Lung (tissue), 17 donors: ENCODE measurements at places on chromosomes 12 and 14.

DNA sequence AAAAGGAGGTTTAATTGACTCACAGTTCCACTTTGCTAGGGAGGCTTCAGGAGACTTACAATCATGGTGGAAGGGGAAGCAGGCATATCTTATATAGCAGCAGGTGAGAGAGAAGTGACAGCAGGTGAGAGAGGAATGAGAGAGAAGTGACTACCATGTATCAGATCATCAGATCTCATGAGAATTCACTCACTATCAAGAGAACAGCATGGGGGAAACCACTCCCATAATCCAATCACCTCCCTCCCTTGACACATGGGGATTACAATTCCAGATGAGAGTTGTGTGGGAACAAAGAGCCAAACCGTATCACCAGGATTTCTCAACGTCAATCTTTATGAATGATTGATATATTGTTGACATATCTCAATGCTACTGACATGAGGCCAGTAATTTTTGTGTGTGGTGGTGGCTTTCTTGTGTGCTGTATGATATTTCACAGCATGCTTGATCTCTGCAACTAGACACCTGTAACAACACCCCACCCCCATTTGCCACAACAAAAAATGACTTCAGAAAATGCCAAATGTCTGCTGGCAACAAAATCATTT is 1470.9 kb upstream of the SEL1L start:
- no peak for DNase-seq

DNA sequence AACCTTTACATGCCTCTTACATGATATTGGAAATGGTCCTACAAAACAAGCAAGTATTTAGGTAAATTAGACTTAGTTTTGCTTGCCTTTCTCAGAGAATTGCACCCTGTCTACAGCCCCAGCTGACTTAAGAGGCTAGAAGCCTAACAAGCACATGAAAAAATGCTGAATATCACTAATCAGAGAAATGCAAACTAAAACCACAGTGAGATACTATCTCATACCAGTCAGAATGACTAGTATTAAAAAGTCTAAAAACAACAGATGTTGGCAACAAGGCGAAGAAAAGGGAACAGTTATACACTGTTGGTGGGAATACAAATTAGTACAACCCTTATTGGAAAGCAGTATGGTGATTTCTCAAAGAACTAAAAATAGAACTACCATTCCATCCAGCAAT is 103.8 kb downstream of the EGLN3 start:
- no peak for DNase-seq

- no peak for DNase-seq
Measured at GRCh38 chr14:81509321-81509720, 24.3 kb downstream of the SEL1L start.

DNA sequence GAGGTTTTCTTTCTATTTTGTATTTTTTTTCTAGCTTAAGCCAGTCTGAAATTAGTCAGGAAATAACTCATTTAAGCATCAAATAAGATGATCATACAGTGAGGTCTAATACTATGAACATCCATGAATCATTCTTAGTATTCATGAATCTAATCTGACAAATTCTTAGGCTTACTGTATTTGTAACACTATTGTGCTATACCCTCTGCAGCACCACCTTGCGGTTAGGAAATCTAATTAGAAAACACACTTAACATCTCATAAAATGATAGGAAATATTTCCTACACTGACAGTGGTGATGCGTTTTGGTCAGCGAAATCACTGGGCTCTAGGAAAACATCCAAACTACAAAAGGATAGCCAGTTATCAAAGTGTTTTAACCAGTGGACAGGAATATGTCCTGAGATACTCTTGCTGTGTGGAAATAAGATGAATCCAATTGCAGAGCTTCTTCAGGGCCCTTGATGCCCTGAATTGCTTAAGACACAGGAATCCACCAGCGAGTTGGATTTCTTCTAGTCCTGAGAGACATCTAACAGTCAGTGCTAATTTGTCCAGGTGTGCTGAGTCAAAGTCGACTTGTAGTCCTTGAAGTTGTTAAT is 109.3 kb upstream of the MYF6 start:
- DNase-seq = peak; percentile 50

DNA sequence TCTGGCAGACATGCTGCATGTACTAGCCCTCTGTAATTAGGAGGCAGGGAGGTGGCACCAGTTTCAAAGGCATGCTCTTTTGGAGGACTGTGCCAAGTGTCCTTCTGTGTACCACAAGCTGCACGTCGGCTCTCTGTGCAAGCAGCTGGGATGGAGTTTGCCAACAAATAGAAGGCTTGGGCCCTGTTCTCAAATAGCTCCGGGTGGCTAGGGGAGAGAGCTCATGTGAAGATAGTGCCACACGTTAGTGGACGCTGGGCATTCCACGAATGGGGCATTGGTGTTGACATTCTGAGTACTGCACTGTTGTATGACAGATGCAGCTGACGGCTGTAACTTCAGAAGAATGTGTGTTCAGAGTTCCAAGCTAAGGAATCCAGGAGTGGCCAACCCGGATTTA is 4.4 kb downstream of the AACS start:
- no peak for DNase-seq

DNA sequence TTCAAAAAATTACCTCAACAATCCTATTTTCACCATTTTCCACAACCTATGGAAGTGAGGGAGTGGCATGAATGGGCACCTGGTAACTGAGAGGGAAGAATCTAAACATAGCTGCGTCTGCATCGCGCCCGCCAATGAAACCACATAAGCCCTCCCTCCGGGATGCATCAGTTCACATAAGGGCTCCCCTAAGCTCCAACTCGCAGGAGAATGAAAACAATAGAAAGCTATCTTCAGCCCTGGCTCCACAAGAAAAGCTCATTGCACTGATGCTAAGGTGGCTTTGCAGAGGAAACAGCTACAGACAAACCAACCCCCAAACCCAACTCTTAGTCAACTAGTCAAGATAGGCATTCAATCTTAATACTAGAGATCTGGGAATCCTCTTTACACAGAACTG is 173.3 kb downstream of the FOXN3 start:
- no peak for DNase-seq

GRCh38 chr12:89542912-89543592 is 17.2 kb upstream of the POC1B start:
- peak; percentile 95 for DNase-seq

DNA sequence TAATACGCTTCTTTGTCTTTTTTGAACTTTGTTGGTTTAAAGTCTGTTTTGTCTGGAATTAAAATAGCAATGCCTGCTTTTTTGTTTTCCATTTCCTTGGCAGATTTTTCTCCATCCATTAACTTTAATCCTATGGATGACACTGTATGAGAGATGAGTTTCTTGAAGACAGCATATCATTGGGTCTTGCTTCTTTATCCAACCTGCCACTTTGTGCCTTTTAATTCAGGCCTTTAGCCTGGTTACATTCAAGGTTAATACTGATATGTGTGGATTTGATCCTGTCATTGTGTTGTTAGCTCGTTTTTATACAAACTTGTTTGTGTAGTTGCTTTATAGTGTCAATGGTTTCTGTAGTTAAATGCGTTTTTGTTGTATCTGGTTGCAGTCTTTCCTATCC is 168.0 kb downstream of the NTS start:
- DNase-seq = no peak

- no peak for DNase-seq
Measured at GRCh38 chr12:21500786-21501257, 613 bp downstream of the RECQL start.

GRCh38 chr14:69543341-69544115 is 31.1 kb downstream of the CCDC177 start:
- peak; percentile 46 for DNase-seq

DNA sequence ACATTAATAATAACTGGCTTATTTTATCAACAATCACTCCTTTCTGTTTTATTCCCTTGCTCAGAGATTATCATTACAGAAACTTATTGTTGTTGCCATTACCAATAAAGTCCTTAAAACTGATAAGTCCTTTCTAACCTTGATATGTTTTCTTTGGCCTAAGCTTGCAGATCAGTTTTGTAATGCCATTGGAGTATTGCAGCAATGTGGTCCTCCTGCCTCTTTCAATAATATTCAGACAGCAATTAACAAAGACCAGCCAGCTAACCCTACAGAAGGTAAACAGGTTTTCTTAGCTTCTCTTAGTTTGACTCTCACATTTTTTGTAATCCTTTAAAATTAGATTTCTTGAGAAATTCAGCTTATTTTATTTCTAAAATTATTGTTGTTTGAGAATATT is 3.9 kb downstream of the MED21 start:
- no peak for DNase-seq

- DNase-seq = no peak
Measured at GRCh38 chr14:23055621-23056144, 1.6 kb downstream of the CDH24 start.
